Activated CD4-positive, alpha-beta memory T cell treated with anti-CD3 and anti-CD28 coated beads for 36 hours (primary cell): ENCODE measurements at places on chromosomes 5 and 9. TPM values are rescaled to one million over a fixed set of nuclear protein-coding genes. Genes with fewer than 3 reads are reported as not detected.

Gene RAB3C
- not detected for total RNA-seq

Gene ENTPD2
- not detected for total RNA-seq

Gene SEPTIN8
- 32.8 TPM for total RNA-seq

Gene SPINK6
- not detected for total RNA-seq

Gene ADRA1B
- total RNA-seq = not detected

Gene FIBCD1
- not detected for total RNA-seq

Gene FAM81B
- total RNA-seq = not detected

Gene MARCOL
- total RNA-seq = not detected

Gene TRIM36
- total RNA-seq = not detected

Gene ST8SIA4
- 32.8 TPM for total RNA-seq

DNA sequence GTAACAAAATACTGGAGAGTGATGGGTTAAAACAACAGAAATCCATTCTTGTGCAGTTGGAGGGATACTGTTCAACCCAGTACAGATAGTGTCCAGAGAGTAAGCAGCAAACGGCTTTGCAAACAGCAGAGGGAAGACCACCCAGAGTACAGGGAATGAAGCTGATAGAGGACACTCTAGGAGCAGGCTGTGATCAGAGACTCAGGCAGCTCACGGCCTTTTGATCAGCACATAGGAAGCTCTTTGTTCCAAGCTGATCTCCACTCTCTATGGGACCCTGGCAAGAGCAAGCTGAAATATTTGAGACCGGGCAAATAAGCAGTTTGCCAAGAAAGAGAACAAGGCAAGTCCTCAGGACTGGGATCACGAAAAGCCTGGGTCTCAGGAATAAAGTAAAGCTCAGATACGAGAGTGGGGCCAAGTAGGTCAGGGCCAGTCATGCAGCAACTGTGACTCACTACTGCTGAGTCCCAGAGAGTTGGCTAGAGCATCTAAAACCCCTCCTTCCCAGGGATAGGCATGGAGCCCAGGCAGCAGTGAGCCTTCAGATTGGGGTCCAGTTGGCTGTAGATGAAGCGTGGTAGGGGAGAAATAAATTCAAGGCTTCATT, 52.4 kb downstream of the MELK start:
- DNase-seq = no peak

GRCh38 chr9:123725389-123725788, 204.5 kb downstream of the DENND1A start:
- DNase-seq = no peak

GRCh38 chr5:142040285-142040684, 27.5 kb upstream of the GNPDA1 start:
- DNase-seq = no peak

GRCh38 chr9:81417941-81418340, 271.4 kb downstream of the TLE1 start:
- no peak for DNase-seq

DNA sequence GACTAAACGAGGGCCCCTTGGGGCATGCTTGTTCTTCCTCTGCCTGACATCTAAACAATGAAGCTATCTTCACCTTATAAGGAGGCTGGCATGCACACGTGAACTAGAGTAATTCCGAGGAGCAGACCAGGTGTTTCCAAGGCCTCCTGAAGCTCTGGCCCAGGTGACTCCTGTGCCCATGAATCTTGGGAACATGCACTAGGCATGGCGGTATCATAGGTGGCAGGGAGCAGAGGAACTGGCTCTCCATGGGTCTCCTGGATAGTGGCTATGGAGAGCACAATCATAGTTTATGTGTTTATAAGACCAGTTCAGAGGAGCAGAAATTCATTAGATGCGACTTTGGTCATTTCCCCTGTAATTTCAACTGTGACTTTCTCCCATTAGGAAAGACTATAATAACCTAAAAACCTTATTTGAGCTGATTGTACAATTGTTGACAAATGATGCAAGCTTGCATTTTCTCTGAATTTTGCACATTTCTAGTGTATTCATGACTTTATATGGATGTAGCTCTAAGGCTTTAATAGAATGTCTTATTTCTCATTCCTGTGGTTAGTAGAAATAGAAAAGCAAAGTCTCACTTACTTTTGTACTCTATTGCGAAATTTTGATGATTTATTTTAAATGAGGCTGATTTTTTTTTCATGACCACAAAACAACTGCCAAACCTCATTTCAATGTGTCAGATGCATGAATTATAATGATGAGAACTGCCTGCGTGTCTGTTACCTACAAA, 135.3 kb upstream of the RPS23 start:
- DNase-seq = no peak

DNA sequence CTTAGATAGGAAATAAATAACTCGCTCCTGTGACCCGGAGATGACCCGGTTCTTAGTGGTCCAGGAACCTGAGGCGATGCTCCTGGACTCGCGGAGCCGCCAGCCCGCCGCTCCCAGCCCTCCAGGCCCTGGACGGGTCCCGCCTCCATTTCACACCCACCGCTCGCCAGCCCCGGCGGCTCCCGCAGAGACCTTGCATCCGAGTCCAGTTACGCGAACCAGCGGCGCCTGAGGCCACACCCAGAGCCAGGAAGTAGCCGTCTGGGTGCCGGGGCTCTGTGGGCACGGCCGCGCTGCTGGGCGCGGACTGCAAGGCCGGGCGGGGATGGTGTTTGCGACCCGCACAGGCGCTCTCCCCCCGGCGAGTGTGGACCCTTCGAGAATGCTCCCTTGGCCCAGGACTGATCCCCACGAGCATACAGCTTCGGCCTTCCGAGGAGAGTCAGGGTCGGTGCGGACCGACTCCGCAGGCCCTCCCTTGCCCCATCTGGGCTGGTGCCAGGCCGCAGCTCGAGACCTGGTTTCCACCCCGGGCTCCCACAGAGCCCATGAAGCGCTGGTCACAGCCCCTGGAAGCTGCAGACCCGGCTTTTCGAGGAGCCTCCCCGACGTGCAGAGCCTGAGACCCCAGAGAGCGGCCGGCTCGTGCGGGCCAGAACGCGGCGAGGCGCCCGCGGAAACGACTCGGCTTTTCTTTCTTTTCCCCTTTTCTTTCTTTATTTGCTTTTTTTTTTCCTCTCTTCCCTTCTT, 5.2 kb upstream of the BARX1 start:
- no peak for DNase-seq

DNA sequence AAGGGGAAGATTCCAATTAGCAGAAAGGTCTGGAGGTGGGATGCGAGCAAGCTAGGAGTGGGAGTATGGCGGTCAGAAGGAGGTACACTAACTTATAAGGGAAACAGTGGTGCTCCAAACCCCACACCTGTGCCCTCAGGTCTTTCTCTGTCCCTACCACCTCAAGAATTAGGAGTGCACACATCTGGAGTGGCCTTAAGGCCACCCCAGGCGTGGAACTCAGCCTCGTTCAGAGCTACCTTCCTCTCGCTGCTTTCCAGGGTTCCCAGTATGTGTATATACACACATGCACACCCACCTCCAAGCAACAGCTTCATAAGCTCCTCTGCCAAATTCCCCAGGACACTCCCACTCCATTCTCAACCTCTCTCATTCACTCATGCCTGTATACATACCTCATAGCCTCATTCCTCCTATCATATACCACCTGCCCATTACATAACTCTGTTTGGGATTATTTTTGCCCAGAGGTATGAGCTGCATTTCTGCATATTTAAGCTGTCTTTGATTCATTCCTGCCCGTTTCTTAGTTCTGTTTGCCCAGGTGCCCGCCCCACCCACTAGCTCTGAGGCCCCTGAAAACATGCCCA, 118.7 kb downstream of the PSD2 start:
- no peak for DNase-seq

GRCh38 chr5:72499090-72499489, 8.1 kb downstream of the ZNF366 start:
- DNase-seq = no peak

GRCh38 chr5:43036409-43036808, 3.7 kb downstream of the ANXA2R start:
- peak; percentile 51 for DNase-seq

DNA sequence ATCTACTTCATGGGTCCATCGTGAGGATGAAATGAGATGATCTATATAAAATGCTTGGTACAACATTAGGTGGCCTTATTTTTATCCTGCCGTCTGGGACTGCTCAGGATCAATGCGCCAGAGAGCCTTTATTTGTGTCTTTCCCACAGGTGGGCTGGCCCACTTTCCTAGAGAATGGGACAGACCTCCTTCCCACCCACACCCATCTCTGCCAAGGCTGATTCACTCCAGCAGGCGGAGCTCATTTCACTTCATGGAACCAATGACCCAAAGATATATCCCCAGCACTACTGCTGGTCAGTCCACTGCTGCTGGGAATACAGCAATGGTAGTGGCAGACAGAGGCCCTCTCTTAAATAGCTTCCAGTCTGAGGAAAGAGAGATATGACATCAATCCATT, 35.7 kb downstream of the TGFBI start:
- no peak for DNase-seq

DNA sequence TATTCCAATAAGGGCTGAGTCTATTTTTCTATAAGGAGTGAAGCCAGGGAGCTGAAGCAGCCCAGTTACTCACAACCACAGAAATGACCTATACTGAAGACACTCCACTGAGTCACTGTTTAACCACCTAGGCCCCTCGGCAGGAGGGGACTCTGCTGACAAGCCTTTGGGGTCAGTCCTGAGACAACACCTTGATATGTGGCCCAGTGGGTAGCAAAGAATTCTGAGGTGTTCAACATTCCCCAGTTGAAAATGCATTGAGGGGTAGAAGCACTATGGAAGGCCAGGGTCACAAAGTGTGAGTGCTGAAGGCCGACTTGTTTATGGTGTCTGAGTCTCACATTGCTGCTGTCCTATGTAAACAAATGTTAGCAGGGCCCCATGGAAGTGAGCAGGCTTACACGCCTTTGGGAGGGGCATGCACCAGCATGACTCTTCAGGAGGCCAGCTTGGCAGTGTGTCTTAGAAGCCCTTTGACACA, 112.6 kb upstream of the NFIL3 start:
- DNase-seq = no peak

DNA sequence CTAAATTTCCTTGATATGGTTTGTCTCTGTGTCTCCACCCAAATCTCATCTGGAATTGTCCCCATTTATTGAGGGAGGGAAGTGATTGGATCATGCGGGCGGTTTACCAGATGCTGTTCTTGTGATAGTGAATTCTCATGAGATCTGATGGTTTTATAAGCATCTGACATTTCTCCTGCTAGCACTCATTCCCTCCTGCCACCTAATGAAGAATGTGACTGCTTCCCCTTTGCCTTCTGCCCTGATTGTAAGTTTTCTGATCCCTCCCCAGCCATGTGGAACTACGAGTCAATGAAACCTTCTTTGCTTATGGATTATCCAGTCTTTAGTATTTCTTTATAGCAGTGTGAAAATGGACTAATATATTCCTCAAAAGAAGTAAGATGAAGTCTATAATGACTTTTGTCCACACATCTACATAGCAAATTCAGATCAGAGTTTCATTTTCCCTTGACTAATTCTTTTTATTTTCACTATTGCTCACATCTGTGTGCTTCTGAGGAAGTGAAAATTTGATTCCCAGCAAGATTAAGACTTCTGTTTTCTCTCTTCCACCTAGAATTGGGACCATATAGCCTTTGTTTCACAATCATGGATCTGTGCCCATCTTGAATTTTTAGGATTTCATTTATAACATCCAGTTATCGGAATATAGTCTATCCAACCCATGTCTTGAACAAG, 393.5 kb downstream of the DMAC1 start:
- no peak for DNase-seq

DNA sequence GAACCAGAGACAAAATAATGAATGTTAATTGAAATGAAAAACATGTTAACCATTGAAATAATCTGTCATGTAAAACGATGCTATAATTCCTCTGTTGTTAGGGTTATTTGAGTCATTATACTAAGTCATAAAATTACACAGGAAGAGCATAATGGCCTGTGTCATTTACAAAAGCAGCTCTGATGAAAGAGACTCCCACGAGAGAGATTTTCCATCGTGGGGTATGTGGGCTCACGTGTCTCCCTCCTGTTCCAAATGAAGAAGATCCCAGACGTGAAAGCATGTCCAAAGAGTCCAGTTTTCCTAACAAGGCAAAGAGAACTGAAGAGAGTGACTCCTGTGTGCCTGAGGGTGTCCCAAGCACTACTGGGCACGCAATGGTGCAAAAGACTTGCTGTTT, 379.8 kb downstream of the SPOCK1 start:
- no peak for DNase-seq

GRCh38 chr9:129206905-129207304, 28.8 kb upstream of the IER5L start:
- DNase-seq = no peak

GRCh38 chr5:21574438-21574837, 1278.7 kb downstream of the CDH12 start:
- no peak for DNase-seq
